ENCODE measurements at places on chromosomes 5 and 9.

- DNase-seq, result no peak
Observed at GRCh38 chr5:66540078-66540477, 56.1 kb upstream of the MAST4 start.

DNA sequence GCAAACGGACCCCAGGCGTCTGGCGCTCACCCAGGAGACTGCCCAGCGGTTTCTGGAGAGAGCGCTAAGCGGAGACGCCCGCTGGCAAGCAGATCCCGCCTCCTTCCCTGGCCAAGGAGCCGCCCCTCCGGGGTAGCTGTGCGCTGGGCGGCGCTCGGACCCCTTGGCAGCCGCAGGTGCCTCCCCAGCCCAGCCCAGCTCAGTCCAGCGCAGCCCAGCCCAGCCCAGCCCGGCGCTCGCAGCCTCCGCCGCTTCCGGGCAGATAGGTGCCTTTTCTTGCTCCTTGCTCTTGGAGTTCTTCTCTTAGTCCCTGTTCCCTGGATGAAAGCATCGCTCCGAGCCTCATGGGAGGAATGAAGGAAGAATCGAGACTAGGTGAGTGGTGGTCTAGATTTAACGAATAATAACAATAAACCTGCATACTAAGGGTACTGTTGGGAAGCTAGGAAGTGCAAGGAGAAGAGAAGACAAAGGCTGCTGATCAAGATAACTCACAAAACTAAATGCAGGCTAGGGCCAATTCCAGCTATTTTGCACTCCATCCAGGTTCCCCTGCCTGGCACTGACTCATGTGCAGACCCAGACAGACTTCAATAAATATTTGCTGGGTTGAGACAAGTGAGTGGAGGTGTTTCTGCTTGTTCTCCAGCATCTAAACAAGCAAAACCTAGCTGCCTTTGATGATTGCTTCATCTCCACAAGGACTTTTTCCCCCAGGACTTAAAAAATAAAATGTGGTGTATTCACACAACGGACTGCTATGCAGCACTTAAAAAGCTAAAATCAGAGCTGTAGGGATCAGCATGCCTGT lies at the start of gene STK32A:
Gene STK32A, plus strand, starts transcription at position 202 of the 811 bp plus-strand sequence. CDS start 4,609 bp downstream, outside the sequence.
- DNase-seq, result no peak

DNA sequence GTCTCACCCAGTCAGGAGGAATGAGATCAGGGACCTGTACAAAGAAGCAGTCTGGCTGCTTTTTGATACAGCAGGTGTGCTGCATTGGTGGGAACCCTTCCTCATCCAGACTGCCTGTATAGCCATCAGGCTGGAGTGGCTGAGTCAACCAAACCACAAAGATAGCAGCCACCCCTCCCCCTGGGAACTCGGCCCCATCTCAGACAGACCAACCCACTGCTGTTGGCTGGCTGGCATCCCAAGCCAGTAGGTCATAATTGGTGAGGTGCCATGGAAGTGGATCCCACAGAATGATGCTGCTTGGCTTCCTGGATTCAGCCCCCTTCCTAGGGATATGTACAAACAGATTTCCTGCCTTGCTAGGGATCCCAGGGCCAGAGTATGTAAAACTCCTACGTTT lies 60.9 kb downstream of the YTHDC2 start:
- DNase-seq, result no peak

GRCh38 chr5:10661401-10661800 lies 97.5 kb downstream of the ANKRD33B start:
- no peak for DNase-seq

DNA sequence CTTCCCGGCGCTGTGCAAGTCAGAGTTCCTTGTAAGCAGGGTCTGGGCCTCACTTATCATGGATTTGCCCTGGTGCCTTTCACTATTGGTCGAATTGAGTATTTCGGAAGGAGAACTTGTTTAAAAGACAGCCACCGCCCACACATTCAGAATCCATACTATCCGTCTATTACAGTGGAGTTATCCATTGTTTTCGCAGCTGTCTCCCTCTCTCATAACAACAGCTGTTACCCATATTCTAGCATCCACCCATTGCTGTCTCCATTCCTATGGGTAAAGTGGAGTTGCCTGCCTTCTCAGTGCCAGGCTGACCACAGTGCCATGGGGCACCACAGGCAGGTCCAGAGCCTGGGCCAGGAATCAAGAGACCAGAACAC lies 20.2 kb downstream of the FAXDC2 start:
- no peak for DNase-seq

- no peak for DNase-seq
Observed at GRCh38 chr5:146240951-146241350, 37.5 kb downstream of the RBM27 start.

DNA sequence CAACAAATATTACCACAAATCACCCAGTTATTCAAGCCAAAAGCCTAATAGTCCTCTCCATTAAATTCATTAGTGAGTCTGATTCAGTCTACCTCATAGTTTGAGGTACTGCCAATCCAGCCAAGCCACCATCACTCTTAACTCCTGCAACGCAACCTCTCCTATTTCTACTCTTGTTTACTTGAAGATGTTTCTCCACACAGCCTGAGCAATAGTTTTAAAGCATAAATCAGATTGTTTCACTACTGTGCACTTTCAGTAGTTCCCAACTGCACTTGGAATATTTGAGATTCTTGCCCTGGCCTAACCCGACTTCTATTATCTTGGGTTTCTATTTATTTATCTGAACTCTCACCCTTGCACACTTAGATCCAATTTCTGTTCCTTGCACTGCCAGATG lies 85.5 kb downstream of the YIPF5 start:
- no peak for DNase-seq

GRCh38 chr5:116908537-116908936 lies 333.9 kb upstream of the SEMA6A start:
- DNase-seq, result no peak

- no peak for DNase-seq
Observed at GRCh38 chr9:69857131-69857530, 36.5 kb downstream of the CFAP95 start.

DNA sequence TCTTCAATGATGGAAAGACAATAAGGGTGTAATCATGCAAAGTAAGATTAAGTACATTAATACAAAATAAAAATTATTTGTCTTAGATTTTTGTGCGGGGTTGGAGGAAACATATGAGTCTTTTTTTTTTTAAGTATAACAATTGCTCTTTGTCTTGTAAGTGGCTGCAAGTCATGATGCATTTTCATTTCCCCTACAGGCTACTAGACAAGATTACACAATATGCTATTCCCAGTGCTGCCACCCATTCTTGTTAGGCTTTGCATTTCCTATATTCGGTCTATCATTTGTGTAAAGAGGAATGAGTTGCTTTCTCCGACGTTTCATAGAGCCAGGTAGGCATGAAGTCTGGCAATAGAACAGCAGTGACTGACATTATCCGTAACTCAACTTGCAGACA lies 294.2 kb upstream of the CYLC2 start:
- no peak for DNase-seq

- no peak for DNase-seq
Observed at GRCh38 chr9:105296877-105297287, 52.4 kb downstream of the SLC44A1 start.

- DNase-seq, result no peak
Observed at GRCh38 chr5:84506625-84507024, 121.9 kb upstream of the EDIL3 start.

- no peak for DNase-seq
Observed at GRCh38 chr5:6430418-6431028, 18.1 kb upstream of the UBE2QL1 start.

GRCh38 chr5:92283521-92283920 lies 900.4 kb upstream of the ARRDC3 start:
- no peak for DNase-seq

- DNase-seq, result no peak
Observed at GRCh38 chr5:395921-396530, 47.0 kb upstream of the EXOC3 start.

GRCh38 chr9:2015581-2016407 lies 647 bp downstream of the SMARCA2 start:
- peak; percentile 39 for DNase-seq

DNA sequence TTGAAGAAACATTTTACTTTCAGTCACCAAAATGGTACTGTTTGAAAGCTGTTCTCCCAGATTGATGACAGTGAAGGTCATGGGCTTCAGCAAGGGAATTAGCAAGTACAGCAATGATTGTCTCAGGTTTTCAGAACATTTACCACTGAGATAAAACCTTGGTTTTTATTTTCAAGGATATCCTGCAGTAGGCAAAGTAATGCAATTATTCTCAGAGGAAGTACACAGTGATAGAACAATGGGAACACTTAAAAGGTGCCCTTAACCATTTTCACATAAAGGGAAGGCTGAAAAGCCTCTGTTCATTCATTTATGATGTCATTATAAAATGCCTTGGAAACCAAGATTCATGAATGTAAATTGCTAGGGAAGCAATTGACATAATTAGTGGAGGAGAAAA lies 471.8 kb upstream of the ACO1 start:
- no peak for DNase-seq

- no peak for DNase-seq
Observed at GRCh38 chr9:6188466-6188865, 27.1 kb upstream of the IL33 start.

DNA sequence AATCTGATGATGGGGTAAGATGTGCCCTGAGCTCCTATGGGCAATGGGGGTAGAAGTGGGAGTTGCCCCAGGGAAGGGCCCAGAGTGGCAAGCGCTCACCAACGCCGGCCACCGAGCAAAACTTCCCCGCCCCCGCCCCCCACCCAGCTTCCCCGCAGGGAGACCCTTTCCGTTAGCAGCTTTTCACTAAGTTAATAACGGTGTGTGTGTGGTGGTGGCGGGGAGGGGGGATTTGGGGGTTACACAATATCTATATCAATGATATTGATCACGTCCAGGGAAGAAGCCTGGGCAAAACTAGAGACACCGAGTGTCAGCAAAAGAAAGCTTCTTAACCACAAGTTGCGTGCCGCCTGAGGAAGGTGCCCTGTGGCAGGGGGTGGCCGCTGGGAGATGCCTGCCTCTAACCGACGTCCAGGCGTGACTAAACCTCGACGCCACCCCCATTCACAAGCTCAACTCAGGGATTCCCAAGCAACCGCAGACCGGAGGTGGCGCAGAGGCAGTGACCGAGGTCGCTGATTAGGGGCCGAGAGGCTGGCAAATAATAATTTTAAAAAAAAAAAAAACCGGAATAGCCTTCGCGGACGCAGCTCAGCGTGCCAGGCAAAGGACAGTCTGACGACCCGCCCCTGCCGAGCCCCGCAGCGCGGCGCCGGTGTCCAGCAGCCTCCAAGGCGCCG lies 222.6 kb downstream of the MEF2C start:
- DNase-seq, result no peak

DNA sequence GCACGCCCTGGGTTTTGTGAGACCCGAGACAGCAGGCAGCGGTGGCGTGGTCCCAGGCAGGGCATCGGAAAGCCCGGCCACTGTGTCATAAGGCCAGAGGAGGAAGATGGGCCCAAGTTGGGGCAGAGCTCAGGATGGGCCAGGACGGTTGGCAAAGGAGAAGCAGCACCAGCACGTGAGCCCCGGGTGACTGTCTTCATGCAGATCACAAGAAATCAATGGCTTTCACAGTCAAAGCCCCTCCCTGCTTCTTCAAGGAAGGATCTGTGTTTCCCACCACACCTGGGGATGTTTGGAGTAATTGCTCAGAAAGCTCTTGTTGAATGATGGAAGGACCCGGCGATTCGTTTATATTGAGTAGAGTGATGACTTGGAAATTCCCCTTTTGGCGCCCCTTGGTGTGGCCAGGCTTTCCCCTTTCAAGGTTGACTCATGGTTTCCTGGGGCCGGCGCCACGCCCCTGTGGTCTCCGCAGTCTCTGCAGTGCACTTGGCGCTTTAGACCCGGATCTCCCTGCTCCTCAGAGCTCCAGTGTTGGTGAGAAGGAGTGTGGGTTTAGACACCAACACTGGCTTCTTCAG lies 52.1 kb downstream of the IL31RA start:
- DNase-seq, result peak; percentile 82

DNA sequence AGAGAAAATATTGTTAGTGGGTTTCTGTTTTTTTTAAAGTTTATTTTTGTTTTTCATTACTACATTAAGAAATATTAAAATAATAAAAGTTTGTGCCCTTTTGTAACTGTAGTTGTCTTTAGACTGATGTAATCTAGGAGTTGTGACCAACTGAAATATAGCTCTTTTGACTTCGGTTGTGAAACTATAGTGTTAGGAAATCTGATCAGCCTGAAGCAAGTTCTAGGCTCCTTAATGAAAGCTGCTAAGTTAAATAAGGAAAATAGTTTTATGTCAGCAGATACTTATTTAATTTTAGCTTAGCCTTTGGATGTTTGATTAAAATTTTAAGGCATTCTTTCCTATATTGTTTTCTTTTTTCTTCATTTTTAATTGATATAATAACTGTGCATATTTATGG lies 14.2 kb downstream of the AP3S1 start:
- DNase-seq, result no peak

GRCh38 chr9:13412331-13412730 lies 132.8 kb upstream of the MPDZ start:
- no peak for DNase-seq

DNA sequence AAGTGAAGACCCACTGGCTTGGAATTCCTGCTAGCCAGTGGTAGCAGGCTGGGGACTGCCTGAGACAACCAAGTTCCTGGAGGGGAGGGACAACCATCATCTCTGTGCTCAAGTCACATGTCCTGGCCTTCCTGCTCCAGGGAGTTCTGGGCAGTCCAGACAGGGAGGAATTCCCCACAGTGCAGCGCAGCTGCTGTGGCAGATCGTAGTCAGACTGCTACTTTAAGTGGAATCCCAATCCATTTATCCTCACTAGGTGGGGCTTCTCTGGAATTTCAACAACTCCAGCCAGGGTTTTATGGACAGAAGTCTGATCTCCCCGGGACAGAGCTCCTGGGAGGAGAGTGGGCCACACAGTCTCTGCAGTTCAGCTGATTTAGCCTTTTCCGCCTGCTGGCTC lies 20.9 kb upstream of the OR5C1 start:
- DNase-seq, result no peak
